ENCODE measurements at places on chromosomes 5 and 9. TPM values are rescaled to one million over a fixed set of nuclear protein-coding genes. Genes with fewer than 3 reads are reported as not detected.
A peak's percentile ranks its signal among the peaks of the same experiment; 100 is the strongest.

DNA sequence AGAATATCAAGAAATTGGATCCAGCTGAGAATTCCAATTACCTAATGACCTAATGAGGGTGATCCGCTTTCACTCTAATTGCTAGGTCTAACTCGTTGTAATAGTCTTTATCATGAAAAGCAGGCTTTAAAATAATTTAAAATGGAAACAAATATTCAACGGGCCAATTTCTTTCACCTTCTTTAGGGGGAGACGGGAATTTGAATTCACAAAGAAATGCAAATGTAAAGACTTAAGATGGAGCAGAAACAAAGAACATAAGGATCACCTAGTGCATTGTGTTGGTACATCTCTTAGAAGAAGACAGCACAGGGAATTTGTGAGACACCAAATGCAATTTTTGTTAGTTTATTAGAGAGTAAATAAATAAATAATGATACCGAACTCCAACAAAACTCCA, 1.5 kb upstream of the KCNN2 start:
- peaks cover 46% of the 10 kb centered on the region for H3K27me3 ChIP-seq
- no peak overlapping the region for H3K4me3 ChIP-seq
- H3K27ac ChIP-seq: no peak overlapping the region

DNA sequence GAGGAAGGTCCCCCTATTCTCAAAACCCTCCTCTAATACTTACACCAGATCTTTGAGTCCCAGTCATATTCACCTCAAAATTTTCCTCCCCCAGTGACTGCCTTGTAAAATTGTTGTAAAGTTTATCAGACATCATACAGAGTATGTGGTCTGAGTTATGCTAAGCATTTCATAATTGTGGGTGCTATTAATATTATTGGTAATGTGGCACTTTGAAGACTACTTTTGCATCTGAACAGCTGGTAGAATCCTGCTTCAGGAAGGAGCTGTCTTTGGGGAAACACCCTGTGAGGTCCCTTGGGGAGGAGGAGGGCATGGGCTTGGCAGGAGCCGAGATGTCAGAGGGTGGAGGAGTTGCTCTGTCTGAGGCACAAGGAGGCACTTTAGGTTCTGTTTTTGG, 164.9 kb upstream of the ZNF618 start:
- no peak overlapping the region for H3K27ac ChIP-seq
- H3K36me3 ChIP-seq: no peaks in the 10 kb centered on the region
- no peak overlapping the region for H3K4me3 ChIP-seq

GRCh38 chr5:172634106-172634899, 6.8 kb upstream of the NEURL1B start:
- H3K27ac ChIP-seq: no peak overlapping the region
- H3K36me3 ChIP-seq: no peaks in the 10 kb centered on the region
- H3K4me3 ChIP-seq: no peak overlapping the region

- no peaks in the 10 kb centered on the region for H3K36me3 ChIP-seq
- H3K4me1 ChIP-seq: peaks cover 15% of the 10 kb centered on the region
- no peak overlapping the region for H3K27ac ChIP-seq
These were observed 69.5 kb upstream of the RAD23B start for GRCh38 chr9:107213561-107214028.

GRCh38 chr5:148716716-148717115, 62.4 kb upstream of the HTR4 start:
- H3K4me1 ChIP-seq: peaks cover 18% of the 10 kb centered on the region
- peaks cover 19% of the 10 kb centered on the region for H3K27me3 ChIP-seq
- H3K27ac ChIP-seq: no peak overlapping the region
- no peaks in the 10 kb centered on the region for H3K36me3 ChIP-seq

DNA sequence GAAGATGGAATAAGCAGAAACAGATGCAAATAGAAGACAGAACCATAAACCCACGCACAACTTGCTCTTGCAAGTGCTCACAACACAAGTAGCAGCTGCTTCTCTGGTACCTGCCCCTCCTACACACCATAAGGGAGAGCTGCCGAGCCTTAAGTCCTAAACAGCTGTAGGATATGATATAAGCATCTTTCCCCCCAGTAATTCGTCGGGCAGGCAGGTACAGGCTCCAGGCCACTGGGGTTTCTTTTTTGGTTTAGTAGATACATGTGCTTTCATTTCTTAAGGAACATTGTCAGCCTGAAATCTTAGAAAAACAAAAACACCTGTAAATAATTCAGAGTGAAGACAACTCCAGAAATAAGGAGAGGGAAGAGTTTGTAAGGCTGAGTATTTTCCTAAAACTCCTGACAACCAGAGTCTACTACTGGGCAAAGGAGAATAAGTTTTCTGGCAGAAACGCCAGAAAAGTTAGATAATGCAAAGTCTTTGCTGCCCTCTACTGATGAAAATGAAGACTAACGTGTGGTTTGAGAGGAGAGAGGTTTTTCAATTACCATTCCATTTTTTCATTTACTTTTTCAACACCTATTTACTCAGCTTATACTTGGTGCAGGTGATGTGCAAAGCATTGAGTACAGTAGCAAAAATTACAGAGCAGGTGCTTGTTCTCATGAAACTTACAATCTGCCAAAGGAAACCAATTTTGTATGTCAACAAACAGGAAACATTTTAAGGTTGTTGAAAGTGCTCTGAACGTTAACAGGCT, 20.1 kb upstream of the TCERG1 start:
- no peak overlapping the region for H3K27ac ChIP-seq
- peaks cover 6% of the 10 kb centered on the region for H3K4me1 ChIP-seq
- H3K4me3 ChIP-seq: no peak overlapping the region

DNA sequence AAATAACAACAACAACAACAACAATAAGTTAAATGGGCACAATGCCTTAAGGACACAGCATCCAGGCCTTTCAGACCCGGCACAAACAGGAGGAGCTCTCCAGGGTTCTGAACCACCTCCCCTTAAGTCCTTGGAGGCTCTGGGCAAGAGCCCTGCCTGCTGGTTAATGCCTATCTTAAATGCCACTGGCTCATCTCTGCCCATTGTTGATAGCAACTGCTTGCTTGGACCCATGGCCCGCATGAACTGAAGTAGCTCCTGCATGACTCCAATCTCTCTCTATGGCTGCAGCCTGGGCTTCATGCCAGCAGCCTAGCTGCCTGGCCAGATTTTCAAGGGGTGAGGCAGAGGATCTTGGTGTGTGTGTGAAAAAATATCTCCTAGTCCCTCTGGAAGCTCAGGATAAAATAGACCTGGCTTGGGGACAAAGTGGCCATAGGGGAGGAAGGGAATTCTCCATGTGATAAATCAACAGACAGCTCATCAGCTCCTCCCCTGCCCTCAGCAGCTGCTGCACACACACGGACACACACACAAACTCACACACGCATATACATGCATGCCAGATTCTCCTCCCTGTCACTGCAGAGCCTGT, 27.4 kb downstream of the FAM219A start:
- H3K36me3 ChIP-seq: no peaks in the 10 kb centered on the region
- no peak overlapping the region for H3K27ac ChIP-seq
- H3K4me1 ChIP-seq: no peaks in the 10 kb centered on the region
- H3K27me3 ChIP-seq: no peaks in the 10 kb centered on the region

- DNase-seq: no peak
- H3K27me3 ChIP-seq: no peaks in the 10 kb centered on the region
- H3K27ac ChIP-seq: no peak overlapping the region
- H3K36me3 ChIP-seq: no peaks in the 10 kb centered on the region
These were observed 86.4 kb upstream of the MINAR2 start for GRCh38 chr5:129661366-129662035.

DNA sequence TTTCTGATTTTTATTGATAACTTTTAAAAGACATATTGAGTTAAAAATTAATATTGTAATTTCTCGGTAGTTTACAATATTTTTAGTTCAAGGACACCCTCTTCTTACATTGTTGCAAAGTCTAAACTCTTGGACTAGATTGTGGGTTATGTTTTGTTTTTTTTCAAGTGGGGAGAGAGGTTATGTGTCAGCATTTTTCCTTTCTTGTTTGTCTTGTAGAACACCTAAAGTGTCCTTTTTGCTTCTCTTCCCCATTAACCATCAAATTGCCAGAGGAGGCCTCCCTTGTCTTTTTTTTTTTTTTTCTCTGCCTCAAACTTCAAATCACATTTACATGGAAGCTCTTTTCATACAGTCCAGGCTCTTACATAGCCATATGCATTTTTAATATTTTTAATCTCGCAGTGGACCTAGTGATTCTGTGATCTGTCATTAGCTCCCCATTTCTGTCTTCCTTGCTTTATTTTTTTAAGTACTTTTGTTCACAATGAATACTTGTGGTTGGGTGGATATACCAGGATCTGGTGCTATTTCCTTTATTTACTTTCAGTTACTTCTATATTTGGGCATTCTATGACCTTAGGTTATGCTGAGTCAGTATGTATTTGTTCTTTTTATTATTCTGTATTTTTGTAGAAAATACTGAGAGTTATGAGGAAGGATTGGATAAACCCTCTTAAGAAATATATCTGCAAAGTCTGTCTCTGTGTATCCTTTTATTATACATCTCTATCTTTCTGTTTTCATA, 2280.6 kb upstream of the ACO1 start:
- no peaks in the 10 kb centered on the region for H3K27me3 ChIP-seq
- DNase-seq: no peak
- no peaks in the 10 kb centered on the region for H3K36me3 ChIP-seq
- H3K4me1 ChIP-seq: no peaks in the 10 kb centered on the region
- H3K27ac ChIP-seq: no peak overlapping the region
- no peak overlapping the region for H3K4me3 ChIP-seq

DNA sequence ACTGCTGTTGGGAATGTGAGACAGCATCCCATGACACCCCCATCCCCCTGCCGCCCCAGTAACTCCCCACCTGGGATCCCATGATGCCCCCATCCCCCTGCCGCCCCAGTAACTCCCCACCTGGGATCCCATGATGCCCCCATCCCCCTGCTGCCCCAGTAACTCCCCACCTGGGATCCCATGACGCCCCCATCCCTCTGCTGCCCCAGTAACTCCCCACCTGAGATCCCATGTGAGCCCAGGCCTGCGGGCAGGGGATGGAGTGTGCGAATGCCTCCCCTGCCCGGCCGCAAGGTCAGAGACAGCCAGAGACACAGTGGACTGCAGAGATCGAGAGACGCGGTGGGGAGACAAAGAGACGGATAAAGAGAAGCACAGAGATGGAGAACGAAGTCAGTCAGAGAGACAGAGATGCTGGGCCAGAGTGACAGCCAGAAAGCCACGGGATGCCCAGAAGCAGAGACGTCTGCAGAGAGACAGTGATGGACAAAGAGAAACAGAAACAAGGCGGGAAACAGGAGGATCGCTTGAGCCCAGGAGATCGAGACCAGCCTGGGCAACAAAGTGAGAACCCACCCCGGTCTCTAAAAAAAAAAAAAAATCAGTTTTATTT, 992 bp downstream of the SH2D3C start:
- peaks cover 29% of the 10 kb centered on the region for H3K36me3 ChIP-seq
- H3K27ac ChIP-seq: peak overlapping the region; percentile 96
- DNase-seq: no peak
- H3K27me3 ChIP-seq: no peaks in the 10 kb centered on the region
- peak overlapping the region; percentile 98 for H3K4me3 ChIP-seq

DNA sequence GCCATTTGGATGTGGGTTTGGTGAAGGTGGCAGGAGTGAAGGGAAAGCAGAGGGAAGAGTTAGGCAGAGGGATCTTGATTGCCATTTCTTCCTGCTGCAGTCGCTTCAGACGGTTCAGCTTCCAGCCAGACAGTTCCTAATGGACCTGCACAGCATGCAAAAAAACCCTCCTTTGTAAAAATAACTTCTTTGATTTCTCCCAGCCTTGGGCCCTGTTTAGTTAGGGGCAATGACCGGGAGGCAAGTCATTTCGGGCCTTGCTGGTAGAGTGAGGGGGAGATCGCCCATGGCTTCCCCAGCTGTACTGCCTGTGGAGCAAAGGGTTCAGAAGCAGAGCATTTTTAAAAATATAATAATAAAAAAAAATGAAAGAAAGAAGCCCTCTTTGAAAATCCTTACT, 67.2 kb upstream of the TLE1 start:
- no peak overlapping the region for H3K4me3 ChIP-seq
- H3K27me3 ChIP-seq: no peaks in the 10 kb centered on the region
- H3K36me3 ChIP-seq: no peaks in the 10 kb centered on the region
- no peak for DNase-seq
- H3K4me1 ChIP-seq: no peaks in the 10 kb centered on the region

Gene PIP5K1B
- total RNA-seq: 76.2 TPM

Gene IFNA4
- total RNA-seq: not detected

Gene SMC2
- 56.1 TPM for total RNA-seq

Data from activated T-helper 2 cell treated with anti-CD3 and anti-CD28 coated beads, Interferon-gamma antibody, Interleukin-2, Interleukin-4, amounts not matched to agents 10 μg/mL and 5 μg/mL and 100 μg/mL, durations not matched to agents 14 hours and 24 hours and 36 hours (primary cell).